Mammary epithelial cell (primary cell): ENCODE measurements at places on chromosomes 6 and 20.

DNA sequence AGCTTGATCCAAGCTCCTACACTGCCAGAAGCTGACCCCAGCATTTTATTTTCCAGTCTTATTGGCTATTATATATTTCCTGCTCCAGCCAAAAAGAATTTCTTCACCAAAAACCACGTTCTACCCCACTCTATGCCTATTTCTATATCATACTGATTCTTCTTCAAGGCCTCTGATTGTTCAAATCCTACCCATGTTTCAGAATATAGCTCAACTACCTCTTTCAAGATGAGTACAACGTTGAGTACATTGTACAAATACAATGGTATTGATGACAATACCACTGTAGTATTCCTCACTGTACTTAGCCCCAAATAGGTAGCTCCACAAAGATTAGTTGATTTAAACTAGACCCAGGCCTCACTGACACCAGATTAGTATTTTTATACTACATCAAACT is 31.0 kb downstream of the ASCC3 start:
- DNase-seq: no peak

DNA sequence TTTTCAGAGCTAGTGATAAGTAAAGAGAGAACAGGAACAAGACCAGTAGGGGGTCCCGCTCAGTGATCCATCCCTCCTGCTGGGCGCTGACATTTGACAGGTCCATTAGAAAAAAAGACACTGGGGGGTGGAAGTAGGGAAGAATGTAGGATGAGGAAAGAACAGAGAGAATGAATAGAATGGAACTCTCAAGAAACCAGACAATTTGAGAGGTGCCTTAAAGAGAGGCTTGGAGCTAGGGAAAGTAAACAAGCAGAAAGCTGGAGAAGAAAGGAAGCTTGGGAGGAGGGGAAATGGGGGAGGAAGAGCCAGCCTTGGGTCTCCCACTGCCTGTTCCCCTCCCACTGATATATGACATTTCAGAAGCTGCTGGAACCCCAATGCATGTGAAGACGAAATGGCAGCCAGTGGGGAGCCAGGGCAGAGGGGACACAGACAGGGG is 8.4 kb downstream of the GABBR1 start:
- no peak for DNase-seq

DNA sequence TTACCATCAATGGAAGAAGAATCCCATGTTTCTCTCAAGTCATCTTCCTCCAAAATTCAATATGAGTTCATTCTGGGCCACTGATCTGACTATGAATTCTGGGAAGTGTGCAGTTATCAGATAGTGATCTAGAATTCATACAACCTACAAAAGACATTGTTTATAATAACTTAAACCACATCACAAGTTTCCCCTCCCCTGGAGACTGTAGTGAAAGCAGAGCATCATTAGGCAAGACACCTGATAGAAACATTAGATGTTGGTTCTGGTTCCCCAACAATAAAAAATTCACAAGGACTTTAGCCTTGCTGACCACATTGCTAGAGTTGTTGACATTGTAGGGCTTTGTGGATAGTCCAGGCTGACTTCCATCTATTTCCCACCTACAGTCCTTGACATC is 506.4 kb upstream of the JAG1 start:
- DNase-seq: no peak

DNA sequence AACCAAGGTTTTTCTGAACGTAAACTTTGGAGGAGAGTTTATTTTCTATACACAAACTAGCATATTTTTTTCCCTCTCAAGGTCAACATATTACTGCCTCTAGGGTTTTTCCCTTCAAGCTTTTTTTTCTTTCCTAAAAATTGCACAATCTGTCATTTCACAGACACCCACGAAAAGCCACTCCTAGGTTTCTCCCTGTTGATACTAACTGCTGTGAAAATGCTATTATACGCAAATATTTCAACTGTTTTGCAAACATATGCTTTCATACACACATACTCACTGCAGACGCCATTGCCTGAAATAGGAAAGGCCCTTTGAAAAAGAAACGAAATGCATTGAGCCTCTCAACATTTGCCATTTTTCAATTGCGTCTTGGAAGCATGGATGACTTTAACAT is 333.0 kb downstream of the CD83 start:
- DNase-seq: no peak

DNA sequence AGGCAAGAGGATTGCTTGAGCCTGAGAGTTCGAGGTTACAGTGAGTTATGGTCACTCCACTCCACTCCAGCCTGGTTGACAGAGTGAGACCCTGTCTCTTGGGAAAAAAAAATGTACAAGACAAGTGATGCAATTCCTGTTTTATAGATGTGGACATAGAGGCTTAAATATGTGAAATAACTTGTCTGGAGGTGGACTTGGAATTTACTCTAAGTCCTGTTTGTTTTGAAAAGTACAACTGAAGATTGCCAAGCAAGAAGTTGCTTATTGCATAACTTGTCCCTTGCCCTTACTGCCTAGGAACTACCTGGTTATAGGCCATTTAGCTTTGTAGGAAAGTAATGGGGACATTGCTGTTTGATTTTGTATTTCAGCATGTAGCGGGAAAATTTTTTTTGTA is 26.0 kb upstream of the ADIG start:
- no peak for DNase-seq

GRCh38 chr20:23386304-23387117 is 24.5 kb downstream of the GZF1 start:
- DNase-seq: no peak

DNA sequence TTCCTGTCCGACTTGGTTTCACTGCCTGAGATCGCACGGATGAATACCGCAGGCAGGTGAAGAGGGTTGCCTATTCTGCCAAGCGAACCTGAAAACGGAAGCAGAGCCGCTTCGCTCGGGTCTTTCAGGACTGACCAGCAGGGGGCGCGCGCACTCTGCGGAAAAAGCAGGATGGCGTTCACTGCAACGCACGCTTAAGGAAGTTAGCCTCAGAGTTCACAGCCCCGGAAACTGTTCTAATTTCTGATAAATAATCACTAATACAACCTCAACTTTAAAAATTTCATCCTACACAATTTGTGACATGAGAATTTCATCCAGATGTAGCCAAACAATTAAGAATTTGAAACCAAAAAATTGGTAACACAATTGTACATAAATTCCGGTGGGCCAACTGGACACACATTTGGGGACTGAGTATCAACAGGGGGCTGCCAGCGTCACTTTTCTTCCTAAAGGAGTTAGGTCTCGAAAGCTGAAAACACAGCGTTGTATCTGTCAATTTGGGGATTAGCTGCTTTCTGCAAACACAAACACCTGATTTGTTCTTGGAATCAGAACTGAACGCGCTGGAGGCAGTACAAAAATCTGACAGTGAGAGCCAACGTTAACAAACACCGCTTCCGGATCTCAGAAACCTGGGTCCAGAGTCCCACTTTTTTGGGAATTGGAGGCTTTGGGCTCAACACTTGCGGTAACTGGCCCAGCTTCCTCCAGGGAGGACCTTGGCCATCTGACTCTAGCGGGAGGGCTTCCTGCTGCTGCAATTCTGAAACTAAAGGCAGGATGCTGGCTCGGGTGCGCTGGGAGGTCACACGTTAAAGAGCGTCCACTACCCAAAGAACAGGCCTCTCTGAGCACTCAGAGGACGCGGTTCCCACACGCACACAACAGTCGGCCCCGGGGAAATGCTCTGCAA is 8.8 kb downstream of the PXDC1 start:
- peak; percentile 74 for DNase-seq

GRCh38 chr20:50328222-50328979 is 137.8 kb downstream of the CEBPB start:
- no peak for DNase-seq

- DNase-seq: peak; percentile 31
Observed at GRCh38 chr6:119626884-119627619, 277.5 kb upstream of the MAN1A1 start.

DNA sequence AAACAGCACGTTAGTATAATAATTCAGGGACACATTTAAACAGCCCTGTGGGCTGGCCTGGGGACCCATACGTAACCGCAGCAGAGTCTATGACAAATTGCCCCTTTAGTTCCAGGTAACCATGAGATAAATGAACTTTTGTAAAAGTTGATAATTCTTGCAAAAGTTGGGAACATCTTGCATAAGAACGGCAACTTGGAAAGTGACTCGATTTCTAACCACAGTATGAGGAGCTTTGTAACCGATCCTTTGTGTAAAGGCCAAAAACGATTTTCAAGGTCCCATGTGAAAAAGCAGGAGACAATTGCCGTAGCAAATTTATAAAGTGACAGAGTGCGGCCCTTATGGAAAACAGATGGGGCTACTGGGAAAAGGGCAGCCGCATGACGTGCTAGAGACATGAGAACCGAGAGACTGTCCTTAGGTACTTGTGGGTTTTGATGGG is 81.6 kb downstream of the PSMG4 start:
- DNase-seq: no peak

DNA sequence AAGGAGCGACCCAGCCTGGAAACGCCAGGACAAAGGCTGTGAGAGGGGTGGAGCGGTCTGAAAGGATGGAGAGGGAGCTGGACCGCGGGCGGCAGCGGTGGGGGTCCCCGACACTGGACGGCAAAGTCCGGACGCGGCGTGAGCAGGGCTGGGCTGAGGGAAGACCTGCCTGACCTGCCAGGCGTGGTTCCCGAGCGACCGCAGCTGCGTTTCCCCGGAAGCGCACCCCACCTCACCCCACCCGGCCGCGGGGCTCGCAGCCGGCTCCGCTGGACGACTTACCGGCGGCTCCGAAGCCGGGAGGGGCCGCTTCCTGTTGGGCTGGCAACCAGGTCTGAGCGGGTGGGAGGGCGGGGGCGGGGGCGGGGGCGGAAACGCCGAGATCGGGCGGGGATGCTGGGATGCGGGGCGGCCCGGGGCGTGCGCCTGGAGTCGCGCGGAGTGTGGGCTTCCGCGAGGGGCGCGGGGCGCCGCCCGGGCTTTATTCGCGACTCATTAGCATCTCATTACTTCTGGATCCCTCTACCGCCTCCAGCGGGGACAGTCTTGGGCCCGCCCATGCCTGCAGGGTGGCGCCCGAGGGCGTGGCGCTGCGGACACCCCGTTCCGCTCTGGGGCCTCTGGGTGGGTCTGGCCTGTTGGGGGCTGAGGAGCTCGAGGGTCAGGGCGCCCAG is at the start of gene MICAL1:
Gene MICAL1, minus strand, starts transcription at position 336 of the 674 bp plus-strand sequence. CDS start 1,576 bp downstream, outside the sequence.
- DNase-seq: peak; percentile 38

DNA sequence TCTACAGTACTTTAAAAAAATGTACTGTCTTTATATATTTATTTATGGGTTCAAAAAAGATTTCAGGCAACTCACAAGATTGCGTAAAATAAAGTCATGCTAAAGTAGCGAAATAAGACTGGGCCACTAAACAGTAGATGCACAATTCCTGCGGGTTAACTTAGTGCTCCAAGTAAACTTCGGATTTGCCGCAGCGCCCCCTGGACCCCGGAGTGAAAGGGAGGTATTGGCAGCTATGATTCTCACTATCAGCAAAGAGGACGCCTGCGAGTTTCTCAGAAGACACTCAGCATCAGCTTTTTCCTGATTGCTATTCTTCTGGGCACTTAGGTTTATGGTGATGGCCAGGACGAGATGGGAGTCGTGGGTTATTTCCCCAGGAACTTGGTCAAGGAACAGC is 1.4 kb downstream of the OTOR start:
- no peak for DNase-seq

- peak; percentile 21 for DNase-seq
Observed at GRCh38 chr6:69179681-69180080, 544.6 kb downstream of the ADGRB3 start.

- no peak for DNase-seq
Observed at GRCh38 chr6:22017766-22018165, 279.1 kb downstream of the PRL start.

- peak; percentile 33 for DNase-seq
Observed at GRCh38 chr6:108635505-108636226, 74.9 kb downstream of the FOXO3 start.

DNA sequence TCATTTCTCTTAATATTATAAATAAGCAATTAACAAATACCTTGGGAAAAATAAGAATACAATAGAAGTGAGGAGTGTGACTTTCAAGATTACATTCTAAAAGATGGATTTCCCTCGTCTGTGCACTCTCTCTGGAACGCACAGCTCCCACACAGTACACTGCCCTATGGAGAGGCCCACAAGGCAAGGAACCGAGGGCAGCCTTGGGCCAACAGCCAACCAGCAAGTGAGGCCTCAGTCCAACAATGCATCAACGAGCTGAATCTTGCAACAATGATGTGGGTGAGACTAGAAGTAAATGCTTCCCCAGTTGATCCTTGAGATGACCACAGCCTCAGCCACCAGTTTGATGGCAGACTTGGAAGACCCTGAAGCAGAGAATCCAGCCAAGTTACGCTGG is 34.5 kb upstream of the AVP start:
- DNase-seq: no peak

GRCh38 chr20:58219342-58219700 is 9.1 kb downstream of the ANKRD60 start:
- peak; percentile 56 for DNase-seq

- no peak for DNase-seq
Observed at GRCh38 chr6:159759645-159760044, 2.2 kb upstream of the ACAT2 start.

GRCh38 chr20:62019881-62020492 is 45.7 kb downstream of the TAF4 start:
- no peak for DNase-seq
